ENCODE measurements at places on chromosomes 1 and 21. TPM values are rescaled to one million over a fixed set of nuclear protein-coding genes. Genes with fewer than 3 reads are reported as not detected.

Gene GRIK3
- total RNA-seq, result 0.30 TPM

Gene IL23R
- total RNA-seq, result not detected

Gene CYP4Z1
- total RNA-seq, result 0.35 TPM

Gene S1PR1
- 92.2 TPM for total RNA-seq

Gene MTFR1L
- total RNA-seq, result 303 TPM

Gene GSTM5
- total RNA-seq, result 3.6 TPM

Gene CFAP45
- total RNA-seq, result 1.3 TPM

- no peak for DNase-seq
Observed at GRCh38 chr1:160949881-160950280, 4.7 kb downstream of the ITLN2 start.

DNA sequence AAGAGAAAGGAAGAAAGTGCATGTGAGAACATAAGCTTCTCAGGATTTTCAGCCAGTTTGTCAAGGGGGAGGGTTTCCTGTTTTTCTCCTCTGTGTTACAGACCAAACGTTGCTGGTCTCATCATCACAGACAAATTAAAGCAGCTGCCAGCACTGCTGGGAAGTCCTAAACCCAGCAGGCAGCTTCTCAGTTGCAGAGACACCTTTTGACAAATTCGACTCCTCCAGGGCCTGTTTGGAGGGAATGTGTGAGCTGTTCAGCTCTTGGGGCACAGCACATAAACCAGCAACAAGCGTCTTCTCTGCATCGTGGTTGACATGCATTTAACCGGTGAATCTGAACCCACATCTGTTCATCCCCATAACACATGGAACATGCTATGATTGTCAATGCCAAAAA lies 454.6 kb upstream of the RUNX1 start:
- no peak for DNase-seq

DNA sequence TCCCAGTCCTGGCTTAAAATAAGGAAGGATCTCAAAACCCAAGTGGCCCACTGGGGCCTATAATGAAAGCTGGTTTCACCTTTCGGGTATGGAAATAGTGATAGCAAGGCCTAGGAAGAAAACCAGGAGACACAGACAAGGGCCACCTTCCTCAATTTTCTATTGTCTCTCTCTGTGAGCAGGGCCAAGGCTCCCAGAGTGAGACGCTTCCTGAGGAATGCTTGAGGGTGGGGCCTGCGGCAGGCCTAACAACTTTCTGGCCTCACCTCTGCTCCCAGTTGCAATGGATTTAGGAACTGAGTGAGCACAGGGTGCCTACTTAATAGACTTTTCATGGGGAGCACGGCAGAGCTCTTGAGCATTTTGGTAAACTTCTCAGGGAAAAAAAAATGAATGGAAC lies 300.9 kb downstream of the ASTN1 start:
- DNase-seq, result no peak

DNA sequence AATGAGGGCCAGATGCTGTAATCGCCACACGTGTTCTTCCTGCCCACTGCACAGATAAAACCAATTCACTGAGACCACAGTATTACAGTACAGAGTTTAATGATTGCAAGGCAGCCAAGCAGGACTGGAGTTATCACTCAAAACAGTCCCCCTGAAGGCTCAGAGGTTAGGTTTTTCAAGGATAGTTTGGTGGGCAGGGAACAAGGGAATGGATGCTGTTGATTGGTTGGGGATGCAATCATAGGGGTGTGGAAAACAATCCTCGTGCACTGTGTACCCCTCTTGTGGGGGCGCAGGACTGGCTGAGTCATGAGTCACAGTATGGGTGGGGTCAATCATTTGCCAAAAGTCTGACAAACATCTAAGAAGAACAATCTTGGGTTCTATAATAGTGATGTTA lies 12.4 kb upstream of the USP1 start:
- no peak for DNase-seq

DNA sequence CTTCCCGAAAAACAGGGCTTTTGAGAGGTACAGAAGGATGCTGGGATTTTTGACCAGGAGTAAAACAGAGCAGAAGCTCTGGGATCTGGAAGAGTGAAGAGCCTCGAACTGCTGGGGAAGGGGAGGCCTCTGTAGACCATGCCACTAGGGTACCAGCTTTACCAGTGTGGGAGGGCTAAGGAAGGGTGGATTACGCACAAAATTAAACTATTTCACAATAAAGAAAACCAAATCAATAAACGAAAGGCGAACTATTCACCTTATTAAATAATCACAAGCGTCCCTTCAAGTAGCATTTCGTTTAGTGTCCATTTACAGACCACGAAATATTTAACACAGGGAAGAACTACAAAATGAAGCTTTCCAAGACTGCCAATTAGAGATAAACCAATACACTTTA lies 723 bp downstream of the CZIB start:
- no peak for DNase-seq

GRCh38 chr1:96533820-96534219 lies 187.8 kb upstream of the PTBP2 start:
- no peak for DNase-seq

DNA sequence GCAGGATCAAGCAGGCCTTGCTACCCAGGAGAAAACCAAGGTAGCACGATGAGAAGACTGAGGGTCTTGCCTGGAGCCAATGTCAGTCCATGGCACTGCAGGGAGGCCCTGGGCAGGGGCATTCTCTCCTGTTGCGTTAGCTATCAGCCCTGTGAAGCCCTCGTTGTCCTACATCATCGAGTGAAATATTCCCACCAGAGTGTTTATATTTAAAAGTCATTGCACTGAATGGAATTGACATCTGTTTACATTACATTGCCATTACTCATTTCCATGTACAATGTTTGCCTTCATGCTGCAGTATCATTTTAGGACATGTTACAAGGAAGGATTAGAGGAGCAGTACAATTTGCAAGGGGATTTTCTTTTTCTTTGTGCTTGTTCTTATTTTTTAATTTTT lies 243.9 kb downstream of the KAZN start:
- no peak for DNase-seq

GRCh38 chr1:209614906-209615305 lies 31.4 kb downstream of the CAMK1G start:
- DNase-seq, result no peak

GRCh38 chr1:153550827-153551500 lies 1.9 kb upstream of the S100A3 start:
- no peak for DNase-seq

- DNase-seq, result no peak
Observed at GRCh38 chr1:113792471-113792870, 19.8 kb downstream of the RSBN1 start.
